ENCODE measurements at places on chromosomes 4 and X.

- DNase-seq: no peak
Measured at GRCh38 chr4:67988991-67989390, 25.7 kb upstream of the TMPRSS11A start.

DNA sequence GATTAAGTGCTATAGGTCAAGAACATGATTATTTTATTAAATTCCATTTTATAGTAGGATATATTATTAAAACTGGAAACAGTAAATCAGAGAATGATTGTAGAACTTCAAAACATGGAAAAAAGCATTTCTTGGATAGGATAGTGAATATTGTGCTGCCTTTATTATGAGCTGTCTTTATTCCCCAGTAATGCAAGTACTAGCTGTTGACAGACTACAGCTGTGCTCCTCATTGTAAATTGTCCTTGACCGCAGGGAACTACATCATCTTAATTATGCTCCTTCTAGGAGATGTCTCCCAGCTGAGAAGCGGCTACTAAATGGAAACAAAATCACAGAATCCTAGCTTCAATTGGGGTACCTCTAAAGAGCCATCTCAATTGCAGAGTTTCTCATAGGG is 1457.2 kb upstream of the PCDH7 start:
- no peak for DNase-seq

- no peak for DNase-seq
Measured at GRCh38 chr4:79831119-79831528, 241.9 kb downstream of the ANTXR2 start.

- peak; percentile 16 for DNase-seq
Measured at GRCh38 chr4:83340692-83341343, 6.2 kb upstream of the HPSE start.

- DNase-seq: no peak
Measured at GRCh38 chr4:27490766-27491165, 630.1 kb downstream of the STIM2 start.

- no peak for DNase-seq
Measured at GRCh38 chr4:154714339-154715040, 29.3 kb upstream of the LRAT start.

Measured in stimulated activated CD4-positive, alpha-beta T cell treated with anti-CD3 and anti-CD28 coated beads, Interleukin-15, amount 100 ng/mL, for 48 hours (primary cell).